Right lobe of liver (tissue), 6 donors: ENCODE measurements at places on chromosomes 5 and 9. TPM values are rescaled to one million over a fixed set of nuclear protein-coding genes. Genes with fewer than 3 reads are reported as not detected.

DNA sequence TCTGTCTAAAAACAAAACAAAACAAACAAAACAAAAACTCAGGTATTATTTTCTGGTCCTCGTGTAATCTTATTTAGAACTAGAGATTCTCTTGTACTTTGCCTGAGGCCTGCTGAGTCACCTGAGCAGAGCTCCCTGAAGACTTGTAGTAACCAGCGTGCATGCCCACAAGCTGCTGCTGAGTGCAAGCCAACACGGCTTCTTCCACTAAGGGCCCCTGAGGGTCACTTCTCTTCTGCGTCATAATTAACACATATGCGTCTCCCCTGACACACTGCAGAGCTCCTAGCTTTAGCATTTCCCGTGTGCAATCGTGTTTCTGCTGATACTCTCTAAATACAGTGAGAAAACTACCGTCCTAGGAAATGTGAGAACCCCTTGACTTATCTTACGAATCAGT, 10.9 kb upstream of the NDFIP1 start:
- H3K36me3 ChIP-seq, result no peaks in the 10 kb centered on the region
- H3K27me3 ChIP-seq, result no peaks in the 10 kb centered on the region
- no peak for DNase-seq
- no peaks in the 10 kb centered on the region for H3K4me1 ChIP-seq
- H3K4me3 ChIP-seq, result no peak overlapping the region
- no peak overlapping the region for H3K27ac ChIP-seq

DNA sequence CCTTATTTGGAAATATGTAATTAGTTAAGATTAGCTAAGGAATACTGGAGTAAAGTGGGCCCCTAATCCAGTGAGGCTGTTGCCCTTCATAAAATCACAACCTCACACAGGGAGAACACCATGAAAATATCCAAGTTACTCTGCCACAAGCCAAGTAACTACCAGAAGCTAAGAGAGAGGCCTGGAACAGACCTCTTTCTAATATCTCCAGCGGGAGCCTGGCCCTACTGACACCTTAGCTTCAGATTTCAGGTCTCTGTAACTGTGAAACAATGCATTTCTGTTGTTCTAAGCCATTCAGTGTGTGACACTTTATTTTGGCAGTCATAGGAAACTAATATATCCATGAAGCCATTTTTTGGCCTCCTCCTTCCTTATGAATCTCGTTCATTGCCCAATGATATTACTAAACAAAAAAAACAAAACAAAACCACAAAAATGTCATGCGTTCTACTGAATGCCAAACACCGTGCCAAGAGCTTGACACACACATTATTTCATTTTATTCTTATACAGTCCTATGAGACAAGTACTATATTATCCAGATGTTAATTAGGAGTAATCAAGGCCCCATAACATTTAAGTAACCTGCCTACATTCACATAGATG, 699.0 kb downstream of the MAT2B start:
- no peak overlapping the region for H3K27ac ChIP-seq
- H3K4me3 ChIP-seq, result no peak overlapping the region
- H3K36me3 ChIP-seq, result no peaks in the 10 kb centered on the region
- no peak for DNase-seq
- H3K27me3 ChIP-seq, result no peaks in the 10 kb centered on the region

- peak overlapping the region; percentile 56 for H3K4me3 ChIP-seq
- DNase-seq, result peak; percentile 89
- H3K27ac ChIP-seq, result peak overlapping the region; percentile 85
These were observed 167.9 kb upstream of the ACTBL2 start for GRCh38 chr5:57650360-57651069.

DNA sequence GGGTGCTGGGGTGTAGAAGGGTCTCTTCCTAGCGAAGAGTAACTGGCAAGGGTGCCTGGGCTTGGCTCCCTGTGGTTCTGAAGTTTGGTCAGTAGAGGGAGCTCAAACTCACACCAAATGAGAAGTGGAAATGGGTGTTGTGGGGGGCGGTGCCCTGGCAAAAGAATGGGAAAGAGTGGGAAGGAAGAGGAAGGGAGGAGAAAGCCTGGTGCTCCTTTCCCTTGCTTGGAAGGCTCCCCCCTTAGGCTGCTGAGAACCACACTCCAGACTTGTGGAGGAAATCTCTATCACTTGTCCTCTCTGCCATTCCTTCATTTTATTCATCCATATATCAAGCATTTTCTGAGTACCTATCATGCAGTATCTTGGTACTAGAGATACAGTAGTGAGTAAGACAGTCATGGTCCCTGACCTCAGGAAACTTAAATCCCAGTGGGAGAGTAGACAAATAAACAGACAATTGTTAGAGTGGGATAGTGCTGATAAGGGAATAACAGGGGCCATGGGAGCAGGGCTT, 13.0 kb downstream of the SLC4A9 start:
- H3K36me3 ChIP-seq, result no peaks in the 10 kb centered on the region
- no peaks in the 10 kb centered on the region for H3K27me3 ChIP-seq
- no peak overlapping the region for H3K27ac ChIP-seq
- DNase-seq, result peak; percentile 70
- no peaks in the 10 kb centered on the region for H3K4me1 ChIP-seq

GRCh38 chr5:40410231-40410861, 269.4 kb upstream of the PTGER4 start:
- H3K36me3 ChIP-seq, result no peaks in the 10 kb centered on the region
- peak overlapping the region; percentile 1 for H3K27ac ChIP-seq
- no peaks in the 10 kb centered on the region for H3K4me1 ChIP-seq
- H3K27me3 ChIP-seq, result no peaks in the 10 kb centered on the region
- no peak for DNase-seq

Gene PCDHB15
- 0.56 TPM for total RNA-seq

DNA sequence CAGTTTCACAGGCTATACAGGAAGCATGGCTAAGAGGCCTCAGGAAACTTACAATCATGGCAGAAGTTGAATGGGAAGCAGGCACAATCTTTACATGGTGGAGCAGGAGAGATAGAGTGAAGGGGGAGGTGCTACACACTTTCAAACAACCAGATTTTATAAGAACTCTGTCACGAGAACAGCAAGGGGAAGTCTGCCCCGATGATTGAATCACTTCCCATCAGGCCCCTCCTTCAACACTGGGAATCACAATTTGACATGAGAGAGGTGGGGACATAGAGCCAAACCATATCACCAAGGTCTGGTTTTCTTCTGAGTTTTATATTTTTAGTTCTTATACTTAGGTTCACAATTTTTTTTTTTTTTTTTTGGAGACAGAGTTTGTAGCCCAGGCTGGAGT, 16.1 kb downstream of the ZCCHC9 start:
- peaks cover under 1% of the 10 kb centered on the region for H3K36me3 ChIP-seq
- DNase-seq, result no peak
- H3K4me1 ChIP-seq, result no peaks in the 10 kb centered on the region
- no peaks in the 10 kb centered on the region for H3K27me3 ChIP-seq
- H3K27ac ChIP-seq, result no peak overlapping the region

DNA sequence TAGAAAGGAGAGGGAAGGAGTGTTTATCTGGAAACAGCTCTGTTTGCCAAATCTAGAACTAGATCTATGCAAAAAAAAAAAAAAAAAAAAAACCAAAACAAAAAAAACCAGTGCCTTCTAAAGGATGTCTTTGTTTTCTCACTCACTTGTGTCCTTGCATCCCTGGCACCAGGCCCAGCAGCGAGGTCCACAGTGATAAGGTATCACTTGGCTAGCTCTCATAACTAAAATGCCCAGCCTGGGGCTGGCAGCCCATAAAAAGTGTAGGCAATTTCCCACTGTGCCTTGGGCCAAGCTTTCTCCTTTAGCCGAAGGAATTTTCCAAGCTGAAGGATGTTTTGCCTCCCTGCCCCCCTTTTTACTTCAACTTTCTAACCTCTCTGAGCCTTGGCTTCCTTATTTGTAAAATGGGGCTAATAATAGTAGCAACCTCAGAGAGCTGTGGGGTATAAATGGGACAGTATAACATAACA, 20.8 kb downstream of the RGS3 start:
- H3K36me3 ChIP-seq, result no peaks in the 10 kb centered on the region
- H3K27me3 ChIP-seq, result no peaks in the 10 kb centered on the region
- peak; percentile 84 for DNase-seq
- no peak overlapping the region for H3K4me3 ChIP-seq

Gene SLC46A2
- not detected for total RNA-seq

GRCh38 chr9:114941376-114941775, 11.0 kb upstream of the TNFSF8 start:
- no peaks in the 10 kb centered on the region for H3K36me3 ChIP-seq
- no peaks in the 10 kb centered on the region for H3K4me1 ChIP-seq
- no peaks in the 10 kb centered on the region for H3K27me3 ChIP-seq

Gene PRDM12
- total RNA-seq, result not detected

- peak; percentile 68 for DNase-seq
- no peaks in the 10 kb centered on the region for H3K4me1 ChIP-seq
- H3K36me3 ChIP-seq, result no peaks in the 10 kb centered on the region
- no peaks in the 10 kb centered on the region for H3K27me3 ChIP-seq
These were observed 3.0 kb downstream of the C8G start for GRCh38 chr9:136947955-136948510.

DNA sequence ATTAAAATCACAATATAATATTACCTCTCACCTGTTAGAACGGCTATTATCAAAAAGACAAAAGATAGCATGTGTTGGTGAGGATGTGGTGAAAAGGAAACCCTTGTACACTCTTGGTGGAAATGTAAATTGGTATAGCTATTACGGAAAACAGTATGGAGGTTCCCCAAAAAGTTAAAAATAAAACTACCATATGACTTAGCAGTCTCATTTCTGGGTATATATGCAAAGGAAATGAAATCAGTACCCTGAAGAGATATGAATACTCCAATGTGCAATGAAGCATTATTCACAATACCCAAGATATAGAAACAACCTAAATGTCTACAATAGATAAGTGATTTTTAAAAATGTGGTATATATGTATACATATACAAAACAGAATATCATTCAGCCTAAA, 199.9 kb downstream of the SNX18 start:
- no peak for DNase-seq
- H3K27me3 ChIP-seq, result no peaks in the 10 kb centered on the region
- no peaks in the 10 kb centered on the region for H3K4me1 ChIP-seq
- no peak overlapping the region for H3K27ac ChIP-seq
- H3K4me3 ChIP-seq, result no peak overlapping the region

Gene PRPF4
- 9.8 TPM for total RNA-seq

Gene EFNA5
- 1.3 TPM for total RNA-seq

DNA sequence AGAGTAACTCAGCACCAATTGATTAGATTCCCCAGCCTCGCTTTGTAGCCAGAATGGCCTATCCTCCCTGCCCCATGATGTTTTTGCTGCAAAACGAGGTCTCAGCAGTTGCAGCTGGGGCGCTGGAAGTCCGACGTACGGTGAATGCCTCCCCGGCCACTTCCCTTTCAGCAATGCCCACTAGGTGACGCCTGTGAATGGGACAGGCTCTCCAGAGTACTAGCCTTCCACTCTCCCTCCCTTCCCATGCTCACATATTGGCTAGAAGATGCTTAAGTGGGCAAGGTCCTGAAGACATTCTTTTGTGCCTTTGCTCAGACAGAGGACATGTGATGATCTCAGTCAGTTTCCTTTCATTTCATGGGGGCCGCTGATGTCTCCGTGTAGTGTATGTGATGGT, 50.8 kb downstream of the DMRT2 start:
- DNase-seq, result peak; percentile 68
- H3K27ac ChIP-seq, result no peak overlapping the region
- H3K36me3 ChIP-seq, result no peaks in the 10 kb centered on the region
- H3K27me3 ChIP-seq, result no peaks in the 10 kb centered on the region
- H3K4me3 ChIP-seq, result no peak overlapping the region

Gene CEP72
- 3.4 TPM for total RNA-seq

- no peak for DNase-seq
- H3K4me1 ChIP-seq, result no peaks in the 10 kb centered on the region
- H3K4me3 ChIP-seq, result no peak overlapping the region
- no peak overlapping the region for H3K27ac ChIP-seq
- no peaks in the 10 kb centered on the region for H3K27me3 ChIP-seq
These were observed 180.9 kb upstream of the SLC24A2 start for GRCh38 chr9:19969721-19970120.

DNA sequence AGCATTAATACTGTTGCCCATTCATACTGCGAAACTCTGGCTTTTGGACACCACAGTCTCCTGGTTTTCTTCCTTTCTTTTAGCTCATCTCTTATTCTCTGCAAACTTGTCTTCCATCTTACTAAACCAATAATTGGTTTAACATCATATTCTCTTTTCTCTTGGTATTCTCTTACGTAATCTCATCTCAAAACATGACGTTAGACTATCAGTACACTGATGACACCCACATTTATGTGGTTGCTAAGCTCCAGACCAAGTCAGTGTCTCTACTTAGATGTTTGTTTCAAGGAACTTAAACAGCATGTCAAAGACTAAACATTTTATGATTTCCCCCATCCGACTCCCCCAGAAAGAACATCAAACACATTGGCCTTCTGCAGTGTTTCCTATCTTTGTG, 2.1 kb downstream of the PRRC1 start:
- DNase-seq, result no peak
- H3K27me3 ChIP-seq, result no peaks in the 10 kb centered on the region
- peaks cover 2% of the 10 kb centered on the region for H3K36me3 ChIP-seq
- peaks cover 15% of the 10 kb centered on the region for H3K4me1 ChIP-seq
- no peak overlapping the region for H3K4me3 ChIP-seq
- H3K27ac ChIP-seq, result no peak overlapping the region

DNA sequence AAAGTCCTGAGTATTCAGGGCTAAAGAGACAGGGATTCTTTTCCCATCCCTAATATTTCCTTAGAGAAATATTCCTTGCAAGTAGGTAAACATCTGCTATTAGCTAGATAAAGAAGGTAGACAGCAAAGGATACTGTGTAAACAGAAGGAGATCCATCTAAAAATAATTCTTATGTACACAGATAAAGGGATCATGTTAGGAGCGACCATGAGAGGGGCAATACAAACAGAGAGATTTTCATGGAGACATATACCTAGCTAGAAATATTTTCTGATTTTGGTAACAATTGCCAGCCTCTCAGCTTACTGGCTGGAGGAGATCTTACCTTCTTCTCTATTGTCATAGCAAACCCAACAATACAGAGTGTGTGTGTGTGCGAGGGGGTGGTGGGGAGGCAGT, 184.6 kb upstream of the DMAC1 start:
- H3K4me3 ChIP-seq, result no peak overlapping the region
- no peaks in the 10 kb centered on the region for H3K36me3 ChIP-seq
- H3K27me3 ChIP-seq, result no peaks in the 10 kb centered on the region
- DNase-seq, result no peak
- no peaks in the 10 kb centered on the region for H3K4me1 ChIP-seq

Gene TEX53
- not detected for total RNA-seq

Gene SPATA31A1
- total RNA-seq, result not detected

GRCh38 chr9:75051285-75051684, 23.2 kb upstream of the CARNMT1 start:
- H3K4me1 ChIP-seq, result no peaks in the 10 kb centered on the region
- H3K27ac ChIP-seq, result no peak overlapping the region
- H3K4me3 ChIP-seq, result no peak overlapping the region
- no peak for DNase-seq

GRCh38 chr9:133054966-133055365, 6.8 kb upstream of the CEL start:
- no peak overlapping the region for H3K4me3 ChIP-seq
- peaks cover 46% of the 10 kb centered on the region for H3K36me3 ChIP-seq
- no peaks in the 10 kb centered on the region for H3K27me3 ChIP-seq
- H3K4me1 ChIP-seq, result no peaks in the 10 kb centered on the region
- DNase-seq, result peak; percentile 35

GRCh38 chr9:135009794-135010585, 77.5 kb upstream of the OLFM1 start:
- H3K27ac ChIP-seq, result no peak overlapping the region
- H3K36me3 ChIP-seq, result no peaks in the 10 kb centered on the region
- H3K4me1 ChIP-seq, result no peaks in the 10 kb centered on the region
- DNase-seq, result no peak
- no peak overlapping the region for H3K4me3 ChIP-seq

Gene CCNO
- 0.75 TPM for total RNA-seq
